ENCODE measurements at places on chromosomes 13 and 19. TPM values are rescaled to one million over a fixed set of nuclear protein-coding genes. Genes with fewer than 3 reads are reported as not detected.

Gene C19orf33
- total RNA-seq = 201 TPM

GRCh38 chr19:5337126-5337525 is 3.5 kb downstream of the PTPRS start:
- H3K27ac ChIP-seq = no peak overlapping the region
- peaks cover 8% of the 10 kb centered on the region for H3K4me1 ChIP-seq
- no peak for DNase-seq
- H3K27me3 ChIP-seq = no peaks in the 10 kb centered on the region

- no peak for DNase-seq
- no peaks in the 10 kb centered on the region for H3K27me3 ChIP-seq
- H3K4me1 ChIP-seq = no peaks in the 10 kb centered on the region
- no peaks in the 10 kb centered on the region for H3K36me3 ChIP-seq
- no peak overlapping the region for H3K27ac ChIP-seq
- H3K4me3 ChIP-seq = no peak overlapping the region
These were observed 15.0 kb downstream of the VWA8 start for GRCh38 chr13:41945926-41946325.

- no peaks in the 10 kb centered on the region for H3K27me3 ChIP-seq
- H3K4me1 ChIP-seq = peaks cover 60% of the 10 kb centered on the region
- no peaks in the 10 kb centered on the region for H3K36me3 ChIP-seq
- H3K4me3 ChIP-seq = peak overlapping the region; percentile 36
These were observed 18.2 kb downstream of the LSM4 start for GRCh38 chr19:18304458-18305310.

DNA sequence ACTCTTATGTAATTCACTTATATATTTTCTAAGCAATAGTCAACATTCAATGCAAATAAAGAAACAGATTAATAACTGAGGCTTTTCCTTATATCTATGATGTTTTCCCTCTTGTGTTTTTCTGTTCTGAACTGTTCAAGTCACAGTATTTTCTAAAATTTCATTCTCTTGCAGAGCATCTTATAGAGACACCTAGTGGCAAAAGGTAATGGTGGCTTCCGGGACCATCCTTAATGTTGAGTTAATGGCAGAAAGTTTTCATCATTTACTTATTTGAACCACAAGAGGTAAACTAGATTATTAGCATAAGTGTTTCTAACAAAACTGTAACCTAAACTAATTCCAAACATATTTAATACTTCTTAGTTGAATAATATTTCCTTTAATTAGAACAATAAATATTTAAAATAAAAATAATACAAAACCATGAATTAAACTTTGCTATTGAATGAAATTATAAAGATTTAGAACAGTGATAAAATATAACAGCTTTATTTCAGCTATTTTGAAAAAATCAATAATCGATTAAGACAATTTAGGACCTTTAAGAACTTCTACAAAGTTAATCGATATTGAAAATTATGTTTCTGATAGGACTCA is 1.7 kb upstream of the SLITRK5 start:
- no peaks in the 10 kb centered on the region for H3K27me3 ChIP-seq
- no peak for DNase-seq
- H3K4me1 ChIP-seq = no peaks in the 10 kb centered on the region
- no peak overlapping the region for H3K4me3 ChIP-seq

All from Panc1 (cell line).